ENCODE measurements at places on chromosomes 1 and 21. TPM values are rescaled to one million over a fixed set of nuclear protein-coding genes. Genes with fewer than 3 reads are reported as not detected.

Gene PLA2G2F
- not detected for total RNA-seq

Gene CCDC181
- not detected for total RNA-seq

Gene PRELP
- total RNA-seq: not detected

Gene SH3BGR
- total RNA-seq: 2.4 TPM

Gene A3GALT2
- total RNA-seq: not detected

Gene AK5
- total RNA-seq: 7.2 TPM

Gene FNDC5
- total RNA-seq: not detected

Gene PLPP3
- total RNA-seq: not detected

Gene LRRIQ3
- total RNA-seq: 2.3 TPM

Gene SIPA1L2
- 5.9 TPM for total RNA-seq

Gene EFNA4
- 4.0 TPM for total RNA-seq

DNA sequence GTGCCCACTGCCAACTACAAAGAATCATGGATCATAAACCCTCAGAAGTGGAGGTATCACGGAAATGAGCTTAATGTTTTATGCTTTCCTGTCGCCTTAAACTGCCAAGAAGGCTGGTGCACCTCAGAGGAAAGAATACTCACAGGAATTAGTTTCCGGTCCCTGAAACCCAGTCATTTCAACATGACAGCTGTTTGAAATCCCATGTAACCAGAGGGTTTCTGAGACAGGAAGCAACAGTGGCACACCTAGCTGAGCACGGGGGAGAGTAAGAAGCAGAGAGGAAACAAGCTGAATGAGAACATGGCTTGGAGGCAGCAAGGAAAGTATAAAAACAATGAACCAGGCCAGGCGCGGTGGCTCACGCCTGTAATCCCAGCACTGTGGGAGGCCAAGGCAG, 3.9 kb downstream of the JAK1 start:
- H3K4me1 ChIP-seq: peaks cover 9% of the 10 kb centered on the region
- H3K27ac ChIP-seq: peak overlapping the region; percentile 82
- peak overlapping the region; percentile 79 for H3K4me3 ChIP-seq
- H3K36me3 ChIP-seq: peaks cover 7% of the 10 kb centered on the region
- DNase-seq: peak; percentile 38

GRCh38 chr1:201941420-201942128, 4.8 kb downstream of the LMOD1 start:
- H3K4me1 ChIP-seq: peaks cover 17% of the 10 kb centered on the region
- H3K27me3 ChIP-seq: peaks cover 21% of the 10 kb centered on the region
- DNase-seq: no peak
- no peak overlapping the region for H3K4me3 ChIP-seq
- H3K27ac ChIP-seq: no peak overlapping the region
- H3K36me3 ChIP-seq: no peaks in the 10 kb centered on the region

DNA sequence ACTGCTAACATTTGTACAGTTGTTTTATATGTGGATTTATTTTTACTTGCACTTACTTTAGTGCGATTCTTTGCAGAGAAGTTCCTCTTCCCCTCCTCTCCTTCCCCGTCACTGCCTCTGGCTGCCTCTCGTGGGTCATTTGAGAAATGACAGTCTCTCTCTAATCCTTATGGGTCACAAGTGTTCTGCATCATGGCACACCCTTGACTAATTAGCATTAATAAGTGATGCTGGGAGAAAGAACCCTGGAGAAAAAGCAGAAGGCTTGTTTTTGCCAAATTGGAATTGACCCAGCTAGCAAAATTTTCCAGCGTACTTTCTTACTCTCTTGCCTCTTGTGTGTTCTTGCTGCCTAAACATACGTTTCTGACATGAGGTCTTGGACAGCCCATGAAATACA, 301.2 kb downstream of the DUSP10 start:
- H3K27ac ChIP-seq: peak overlapping the region; percentile 48
- H3K36me3 ChIP-seq: peaks cover 2% of the 10 kb centered on the region
- H3K27me3 ChIP-seq: peaks cover 22% of the 10 kb centered on the region
- DNase-seq: no peak
- H3K4me3 ChIP-seq: no peak overlapping the region

GRCh38 chr1:64474665-64475439, 4.9 kb downstream of the CACHD1 start:
- no peak for DNase-seq
- no peak overlapping the region for H3K27ac ChIP-seq
- peaks cover 17% of the 10 kb centered on the region for H3K4me1 ChIP-seq
- no peak overlapping the region for H3K4me3 ChIP-seq

- H3K4me1 ChIP-seq: no peaks in the 10 kb centered on the region
- no peaks in the 10 kb centered on the region for H3K36me3 ChIP-seq
- no peak for DNase-seq
- H3K27ac ChIP-seq: no peak overlapping the region
- H3K27me3 ChIP-seq: peaks cover 23% of the 10 kb centered on the region
Observed at GRCh38 chr1:36663772-36664430, 181.2 kb upstream of the CSF3R start.

- no peaks in the 10 kb centered on the region for H3K27me3 ChIP-seq
- H3K4me1 ChIP-seq: peaks cover 78% of the 10 kb centered on the region
- peaks cover 2% of the 10 kb centered on the region for H3K36me3 ChIP-seq
- DNase-seq: peak; percentile 49
Observed at GRCh38 chr1:25799935-25800702, at the start of gene SELENON. TSS of gene SELENON (plus strand) at chr1:25800193. CDS start at chr1:25800231, 38 bp downstream.

DNA sequence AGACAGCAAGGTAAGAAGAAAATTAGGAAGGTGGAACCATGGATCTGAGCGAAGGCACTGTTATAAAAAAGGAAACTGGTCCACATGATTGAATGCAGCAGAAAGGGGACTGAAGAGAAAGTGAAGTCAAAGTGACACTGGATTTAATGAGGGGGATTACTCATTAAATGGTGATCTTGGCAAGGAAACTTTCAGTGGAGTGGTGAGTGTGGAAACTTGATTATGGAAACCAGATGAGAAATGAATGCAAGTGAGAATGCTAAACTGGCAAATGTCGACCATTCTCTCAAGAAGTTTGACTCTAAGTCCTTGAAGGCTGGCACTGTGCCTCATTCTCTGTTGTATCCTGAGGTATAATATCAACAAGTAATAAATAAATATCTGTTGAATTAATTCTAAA, 23.3 kb downstream of the COLGALT2 start:
- no peak overlapping the region for H3K27ac ChIP-seq
- no peaks in the 10 kb centered on the region for H3K4me1 ChIP-seq
- H3K27me3 ChIP-seq: peaks cover 28% of the 10 kb centered on the region

DNA sequence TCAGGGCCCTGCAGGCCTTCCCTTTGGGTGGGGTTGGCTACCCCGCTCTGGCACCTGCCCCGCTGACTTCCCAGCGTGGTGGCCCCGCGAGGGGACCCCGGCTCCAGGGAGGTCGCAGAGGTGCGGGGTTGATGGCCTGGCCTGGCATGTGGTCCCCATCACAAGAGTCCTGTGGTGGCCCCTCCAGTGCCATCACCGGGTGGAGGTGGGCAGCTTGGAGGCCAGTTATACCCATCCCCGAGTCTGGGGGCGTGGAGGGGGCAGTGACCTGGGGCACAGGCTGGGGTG, 26.8 kb downstream of the PRMT2 start:
- peaks cover 21% of the 10 kb centered on the region for H3K4me1 ChIP-seq
- no peak overlapping the region for H3K27ac ChIP-seq
- H3K27me3 ChIP-seq: no peaks in the 10 kb centered on the region
- no peak for DNase-seq

DNA sequence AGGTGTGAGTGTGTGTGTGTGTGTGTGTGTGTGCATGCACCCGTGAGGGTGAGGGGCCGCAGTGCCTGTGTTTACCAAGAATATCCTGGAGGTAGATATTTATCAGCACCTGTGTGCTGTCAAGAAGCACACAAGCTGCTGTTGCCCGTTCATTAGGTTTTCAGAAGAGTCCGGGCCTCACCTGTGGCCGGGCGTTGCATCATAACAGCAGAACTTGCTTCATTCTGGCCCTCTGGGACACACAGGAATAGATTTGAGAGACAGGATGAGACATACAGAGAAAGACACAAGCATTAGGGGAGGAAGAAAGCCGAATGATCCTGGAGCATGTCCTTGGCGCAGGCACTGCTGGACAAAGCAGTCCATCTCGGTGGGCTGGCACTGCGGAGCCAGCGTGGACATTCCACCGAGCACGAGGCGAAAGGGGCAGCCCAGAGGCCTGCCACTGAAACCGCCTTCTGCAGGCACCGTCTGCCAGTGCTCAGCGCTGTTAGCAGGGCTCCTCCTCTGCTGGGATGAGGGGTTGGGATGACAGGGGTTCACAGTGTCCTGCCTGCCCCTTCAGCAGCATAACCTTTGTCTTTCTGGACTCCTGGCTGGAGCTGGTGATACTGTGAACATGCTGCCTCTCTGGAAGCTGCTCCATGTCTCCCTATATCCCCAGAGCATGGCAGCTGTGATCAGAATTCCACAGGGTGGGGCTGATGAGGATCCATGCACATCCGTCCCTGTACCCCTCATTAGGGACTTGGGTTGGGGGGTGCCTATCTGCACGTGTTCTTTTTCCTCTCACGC, 81.1 kb downstream of the PEX14 start:
- H3K4me3 ChIP-seq: no peak overlapping the region
- no peak overlapping the region for H3K27ac ChIP-seq
- DNase-seq: no peak
- H3K27me3 ChIP-seq: no peaks in the 10 kb centered on the region

DNA sequence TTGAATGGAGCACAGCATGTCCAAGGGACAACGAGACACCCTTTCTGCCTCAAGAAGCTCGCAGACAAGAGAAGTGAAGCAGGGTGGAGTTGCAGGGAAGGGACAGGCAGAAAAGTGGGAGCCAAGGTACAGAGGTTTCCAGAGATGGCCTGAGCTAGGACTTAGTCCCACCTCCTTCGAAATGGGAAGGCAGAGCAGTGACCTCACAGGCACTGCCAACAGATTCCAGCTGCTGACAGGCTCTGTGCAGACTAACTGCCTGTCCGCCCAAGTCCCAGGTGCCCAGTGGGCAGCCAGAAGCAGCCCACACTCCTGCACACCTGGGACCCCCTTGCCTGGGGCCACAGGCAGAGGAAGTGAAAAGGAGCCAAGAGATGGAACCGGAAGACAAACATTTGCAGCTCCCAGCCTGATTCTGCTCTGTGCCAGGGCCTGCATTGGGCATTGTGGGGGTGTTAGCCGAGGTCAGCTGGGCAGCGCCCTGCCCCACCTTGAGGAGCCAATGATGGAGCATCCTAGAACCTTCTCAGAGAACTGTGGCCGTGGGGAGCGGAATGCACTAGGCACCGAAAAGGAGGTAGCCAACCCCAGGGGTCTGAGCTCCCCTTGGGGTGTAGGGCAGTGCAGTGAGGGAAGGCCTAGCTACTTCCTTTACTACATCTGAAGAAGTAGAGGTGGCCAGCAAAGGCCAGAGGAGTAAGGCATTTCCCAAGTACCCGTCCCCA, 27.5 kb upstream of the RSPO1 start:
- no peaks in the 10 kb centered on the region for H3K4me1 ChIP-seq
- no peak overlapping the region for H3K27ac ChIP-seq
- DNase-seq: no peak

- H3K4me3 ChIP-seq: peak overlapping the region; percentile 88
- H3K4me1 ChIP-seq: peaks cover 95% of the 10 kb centered on the region
- H3K27me3 ChIP-seq: no peaks in the 10 kb centered on the region
- peak overlapping the region; percentile 77 for H3K27ac ChIP-seq
Observed at GRCh38 chr1:156157506-156157905, 4.1 kb downstream of the SEMA4A start.

DNA sequence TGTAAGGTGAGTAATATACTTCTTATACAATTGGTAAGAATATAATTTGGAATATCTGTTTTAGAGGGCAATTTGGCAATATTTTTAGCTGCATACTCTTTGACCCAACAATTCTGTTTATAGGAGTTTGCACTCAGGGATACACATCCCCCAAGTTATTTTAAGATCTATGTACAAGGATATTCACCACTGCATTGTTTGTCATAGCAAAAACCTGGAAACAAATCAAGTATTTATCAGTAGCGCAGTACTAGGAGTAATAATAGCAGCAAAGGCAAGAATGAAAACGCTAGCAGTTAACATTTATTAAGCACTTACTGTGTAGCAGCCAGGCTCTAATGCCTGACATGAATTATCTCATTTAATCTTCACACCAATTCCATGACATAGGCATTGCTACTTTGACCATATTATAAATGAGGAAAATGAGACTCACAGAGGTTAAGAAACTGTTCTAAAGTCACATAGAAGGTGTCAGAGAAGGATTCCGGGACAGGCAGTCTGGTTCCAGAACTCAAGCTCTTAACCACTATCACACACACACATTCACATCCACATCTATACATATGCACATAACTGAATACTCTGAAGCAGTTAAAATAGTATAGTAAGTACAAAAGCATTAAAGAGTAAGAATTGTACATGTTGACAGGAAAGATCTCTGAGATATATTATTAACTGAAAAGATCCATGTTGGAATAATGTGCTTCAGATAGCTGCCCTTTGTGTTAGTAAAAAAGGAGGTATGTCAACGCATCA, 30.6 kb downstream of the PHC2 start:
- no peak overlapping the region for H3K4me3 ChIP-seq
- DNase-seq: no peak
- H3K36me3 ChIP-seq: no peaks in the 10 kb centered on the region
- H3K27ac ChIP-seq: no peak overlapping the region

GRCh38 chr21:27740084-27740483, 773.2 kb upstream of the ADAMTS5 start:
- H3K4me3 ChIP-seq: no peak overlapping the region
- DNase-seq: no peak
- H3K27ac ChIP-seq: no peak overlapping the region
- no peaks in the 10 kb centered on the region for H3K36me3 ChIP-seq
- H3K4me1 ChIP-seq: no peaks in the 10 kb centered on the region

DNA sequence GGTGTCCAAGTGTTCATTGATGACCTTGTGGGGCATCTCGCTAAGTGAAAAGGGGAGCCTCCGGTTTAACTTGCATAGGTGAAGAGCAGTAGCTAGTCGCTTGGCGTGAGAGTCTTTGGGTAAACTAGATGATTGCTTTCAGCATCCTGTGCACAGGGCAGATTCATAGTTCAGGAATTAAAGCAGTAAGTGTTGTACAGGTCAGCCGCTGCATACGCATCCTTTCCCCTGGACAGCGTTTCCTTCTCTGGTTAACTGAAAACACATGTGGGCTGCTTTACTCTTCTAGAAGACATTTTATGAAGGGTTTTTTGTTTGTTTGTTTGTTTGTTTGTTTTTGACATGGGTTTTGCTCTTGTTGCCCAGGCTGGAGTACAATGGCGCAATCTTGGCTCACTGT, 12.1 kb downstream of the NDUFV3 start:
- no peak overlapping the region for H3K4me3 ChIP-seq
- no peaks in the 10 kb centered on the region for H3K27me3 ChIP-seq
- H3K4me1 ChIP-seq: peaks cover 5% of the 10 kb centered on the region
- no peak overlapping the region for H3K27ac ChIP-seq

- no peak for DNase-seq
- H3K4me1 ChIP-seq: no peaks in the 10 kb centered on the region
- no peaks in the 10 kb centered on the region for H3K27me3 ChIP-seq
- H3K4me3 ChIP-seq: no peak overlapping the region
- no peak overlapping the region for H3K27ac ChIP-seq
Observed at GRCh38 chr1:186059311-186059710, 315.7 kb downstream of the TPR start.

DNA sequence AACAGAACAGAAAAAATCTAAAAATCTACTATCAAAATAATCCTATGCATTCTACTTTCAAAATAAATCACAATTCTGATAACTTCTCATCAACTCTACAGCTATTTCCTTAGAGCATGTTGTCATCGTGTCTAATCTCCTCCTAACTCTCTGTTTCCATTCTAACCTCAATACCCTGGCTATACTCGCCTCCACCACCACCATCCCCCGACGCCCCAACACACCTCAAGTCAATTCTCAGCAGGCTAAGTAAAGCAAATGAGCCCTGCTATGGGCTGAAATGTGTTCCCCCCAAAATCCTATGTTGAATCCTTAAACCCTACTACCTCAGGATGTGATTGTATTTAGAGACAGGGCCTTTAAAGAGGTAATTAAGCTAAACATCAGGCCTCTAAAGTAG, 34.6 kb downstream of the NRDC start:
- H3K4me3 ChIP-seq: peak overlapping the region; percentile 21
- H3K27me3 ChIP-seq: no peaks in the 10 kb centered on the region
- peaks cover 28% of the 10 kb centered on the region for H3K4me1 ChIP-seq
- peaks cover 6% of the 10 kb centered on the region for H3K36me3 ChIP-seq
- DNase-seq: peak; percentile 42
- peak overlapping the region; percentile 35 for H3K27ac ChIP-seq

Data from activated T-cell treated with anti-CD3 and anti-CD28 coated beads, Interleukin-2, amount 50 U/mL, for 72 hours (primary cell).